ENCODE measurements at places on chromosomes 6 and 20. TPM values are rescaled to one million over a fixed set of nuclear protein-coding genes. Genes with fewer than 3 reads are reported as not detected.
A peak's percentile ranks its signal among the peaks of the same experiment; 100 is the strongest.

Gene RBBP8NL
- total RNA-seq: not detected

DNA sequence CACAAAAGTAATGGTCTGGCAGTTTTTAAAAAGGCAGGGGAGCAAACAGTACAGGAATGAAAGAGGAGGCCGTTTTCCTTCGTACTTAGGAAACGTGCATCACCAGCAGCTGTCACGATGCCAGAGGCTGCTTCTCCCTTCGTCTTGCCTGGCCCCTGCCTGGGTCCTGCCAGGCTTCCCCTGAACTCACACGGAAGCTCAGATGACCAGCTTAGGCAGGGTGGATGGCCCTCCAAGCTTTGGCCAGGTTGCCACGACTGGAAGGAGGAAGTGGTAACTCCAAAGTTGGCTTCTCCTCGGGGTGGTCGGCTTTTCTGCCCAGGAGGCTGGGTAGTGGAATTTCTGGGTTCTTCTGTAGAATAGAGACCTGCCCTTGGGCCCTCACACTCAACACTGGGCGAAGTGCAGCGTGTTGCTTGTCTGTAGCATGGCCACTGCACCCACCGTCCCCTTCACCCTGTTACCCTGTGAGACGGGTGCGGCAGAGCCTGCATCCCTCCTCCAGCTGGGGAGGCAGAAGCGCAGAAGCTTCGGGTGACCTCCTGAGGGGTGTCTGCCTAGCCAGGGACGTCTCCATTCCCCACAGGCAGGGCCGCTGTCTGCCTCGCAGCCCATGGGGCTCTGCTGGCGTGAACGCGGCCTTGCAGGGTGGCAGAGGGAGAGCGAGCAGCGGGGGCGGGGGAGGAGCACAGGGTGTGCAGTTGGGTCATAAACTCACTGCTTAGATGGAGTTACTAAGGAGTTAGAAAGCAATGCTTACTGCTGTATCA lies 18.4 kb upstream of the RBM38 start:
- DNase-seq: no peak

GRCh38 chr6:107217248-107217647 lies 101.9 kb upstream of the BEND3 start:
- no peak for DNase-seq

DNA sequence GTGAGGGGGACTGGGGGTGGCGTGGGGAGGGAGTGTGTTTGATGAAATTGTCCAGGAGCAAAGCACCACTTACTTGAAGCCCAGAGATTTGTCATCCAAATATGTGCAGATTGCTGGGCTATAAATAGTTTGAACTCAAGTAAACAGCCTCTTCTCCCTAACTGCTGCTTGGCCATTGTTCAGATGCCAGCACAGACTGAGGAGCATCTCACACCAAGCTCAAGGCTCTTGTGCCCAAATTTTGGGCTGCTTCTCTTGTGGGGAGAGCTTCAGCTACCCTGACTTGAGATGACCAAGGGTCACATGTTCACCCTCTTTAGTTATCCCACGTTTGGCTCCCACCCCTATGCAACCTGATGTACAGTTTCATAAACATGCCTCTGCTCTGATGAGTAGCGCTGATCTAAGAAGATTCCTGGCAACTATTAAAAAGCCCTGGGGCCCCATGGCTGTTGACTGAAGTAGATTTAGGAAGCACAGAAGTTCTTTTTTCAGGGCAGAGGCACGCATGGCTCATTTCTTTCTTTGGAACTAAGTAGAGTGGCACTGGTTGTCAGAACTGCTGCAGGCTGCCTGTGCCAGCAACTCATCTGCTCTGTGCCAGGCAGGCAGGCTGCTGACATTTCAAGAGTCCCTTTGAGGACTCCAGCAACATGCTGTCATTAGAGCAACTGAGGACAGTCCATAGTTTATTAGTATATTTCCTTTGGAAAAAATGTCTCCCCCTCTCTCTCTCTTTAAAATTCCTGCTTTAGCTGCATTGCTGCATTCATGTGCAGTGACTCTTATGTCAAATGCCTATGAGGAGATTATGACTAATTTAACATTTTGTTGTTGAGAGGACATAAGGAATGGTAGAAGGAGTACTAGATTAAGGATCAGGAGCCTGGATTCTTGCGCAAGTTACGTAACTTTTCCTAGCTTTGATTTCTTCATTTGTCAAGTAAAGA lies 9.6 kb upstream of the PKIG start:
- DNase-seq: no peak

DNA sequence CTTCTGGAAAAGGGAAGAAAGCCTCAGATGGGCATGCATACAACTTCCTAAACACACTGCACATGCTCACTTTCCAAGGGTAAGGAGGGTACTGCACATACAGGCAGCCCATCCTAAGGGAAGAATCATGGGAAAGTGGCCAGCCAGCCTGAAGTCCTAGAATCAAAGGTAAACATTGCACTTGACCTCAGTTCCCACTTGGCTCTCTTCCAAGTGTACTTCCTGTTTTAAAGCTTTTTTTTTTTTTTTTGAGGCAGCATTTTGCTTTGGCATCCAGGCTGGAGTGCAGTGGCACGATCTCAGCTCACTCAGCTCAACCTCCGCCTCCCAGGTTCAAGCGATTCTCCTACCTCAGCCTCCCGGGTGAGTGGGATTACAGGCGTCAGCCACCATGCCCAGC lies 225.3 kb upstream of the EPHA7 start:
- DNase-seq: no peak

GRCh38 chr6:110635096-110635495 lies 158.7 kb upstream of the SLC22A16 start:
- DNase-seq: no peak

GRCh38 chr20:42530855-42531448 lies 658.8 kb downstream of the PTPRT start:
- no peak for DNase-seq

Gene BMP6
- total RNA-seq: not detected

DNA sequence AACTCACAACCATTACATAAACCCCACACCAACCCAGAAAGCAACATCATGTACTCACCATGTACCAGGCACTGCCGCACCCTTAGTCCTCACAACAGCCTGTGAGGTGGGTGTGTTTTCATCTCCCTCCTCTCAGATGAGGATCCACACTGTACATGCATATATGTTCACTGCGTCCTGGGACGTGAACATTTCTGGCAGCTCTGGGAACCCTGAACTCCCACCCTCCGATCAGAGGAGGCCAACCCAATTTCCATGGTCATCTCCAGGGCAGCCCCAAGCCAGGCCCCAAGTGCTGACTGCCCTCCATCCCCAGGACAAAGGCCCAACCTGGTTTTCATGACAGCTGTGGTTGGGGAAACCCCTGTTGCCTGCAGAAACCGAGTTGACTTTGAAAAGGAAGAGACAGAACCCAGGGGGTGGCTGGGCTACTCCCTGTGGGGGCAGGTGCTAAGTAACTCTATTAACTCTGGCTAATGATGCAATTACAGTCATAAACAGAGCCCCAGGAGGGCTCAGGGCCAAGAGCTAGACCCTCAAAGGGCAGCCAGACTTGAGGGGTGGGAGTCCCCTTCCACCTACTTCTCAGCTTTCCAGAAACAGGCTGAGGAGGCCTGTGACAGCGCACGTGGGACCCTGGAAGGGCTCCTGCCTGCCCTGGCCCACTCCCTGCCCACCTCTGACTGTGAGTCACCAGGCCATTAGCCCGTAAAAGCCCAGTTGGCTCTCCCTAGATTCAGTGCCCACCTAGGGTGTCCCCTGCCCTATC lies 2.6 kb downstream of the TFEB start:
- DNase-seq: peak; percentile 60

Gene NOX3
- total RNA-seq: not detected

- no peak for DNase-seq
Observed at GRCh38 chr6:89215391-89215790, 1.8 kb downstream of the GABRR1 start.

Gene DACT2
- not detected for total RNA-seq

Gene TRAPPC3L
- total RNA-seq: not detected

Gene FOXQ1
- not detected for total RNA-seq

DNA sequence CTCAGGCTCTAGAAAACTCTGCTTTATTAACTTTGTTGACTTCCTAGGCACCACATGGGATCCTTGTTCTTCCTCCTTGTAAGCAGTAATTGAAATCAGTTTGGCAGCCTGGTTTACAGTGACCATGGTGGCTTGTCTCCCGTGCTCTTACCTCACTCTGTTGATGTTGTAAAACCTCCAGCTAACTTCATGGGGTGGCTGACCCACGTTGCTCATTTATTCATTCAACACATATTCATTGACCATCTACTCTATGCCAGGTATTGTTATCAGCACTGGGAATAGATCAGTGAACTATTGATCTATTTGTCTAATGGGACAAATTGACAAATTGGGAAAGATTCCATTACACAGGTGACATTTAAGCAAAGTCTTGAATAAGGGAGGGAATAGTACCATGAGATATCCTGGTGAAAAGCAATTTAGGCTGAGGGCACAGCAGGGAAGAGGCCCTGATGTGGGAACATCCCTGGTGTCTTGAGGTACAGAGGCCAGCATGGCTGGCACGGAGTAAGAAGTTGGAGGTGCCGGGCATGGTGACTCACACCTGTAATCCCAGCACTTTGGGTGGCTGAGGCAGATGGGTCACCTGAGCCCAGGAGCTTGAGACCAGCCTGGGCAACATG lies 19.1 kb downstream of the ESR1 start:
- no peak for DNase-seq

DNA sequence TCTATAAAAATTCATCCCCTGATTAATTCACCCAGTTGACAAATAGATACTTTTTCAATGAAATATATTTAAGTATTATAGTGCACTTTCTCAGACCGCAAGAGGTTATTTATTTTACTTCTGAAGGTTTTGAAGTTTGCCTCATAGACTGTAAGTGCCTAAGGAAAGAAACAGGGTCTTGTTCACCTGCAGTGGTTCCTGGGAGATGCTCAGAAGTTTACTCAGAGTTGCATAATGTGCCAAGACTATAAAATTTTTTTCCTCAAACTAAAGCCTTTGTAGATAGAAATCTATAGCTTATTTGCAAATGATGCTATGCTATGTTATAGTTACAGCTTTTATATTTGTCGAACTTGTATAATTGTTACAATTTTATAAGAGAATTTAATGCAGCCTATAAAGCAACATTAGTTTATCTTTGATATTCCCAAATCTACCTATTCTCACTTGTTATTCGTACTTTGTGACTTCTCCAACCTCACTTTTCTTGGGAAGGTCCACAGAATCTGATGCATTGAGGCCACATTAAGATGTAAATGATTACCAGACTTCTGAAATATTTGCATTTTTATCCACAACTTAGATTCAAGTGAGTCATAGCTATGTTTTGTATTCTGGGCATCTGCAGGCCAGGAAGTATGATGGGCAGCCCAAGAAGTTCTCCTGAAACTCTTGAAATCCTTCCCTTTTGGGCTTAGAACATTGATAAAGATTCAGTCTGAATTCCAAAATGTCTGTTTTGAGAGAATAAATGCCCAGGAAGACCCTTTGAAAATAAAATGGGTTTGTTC lies 35.7 kb downstream of the KCNQ5 start:
- DNase-seq: no peak

GRCh38 chr6:37251211-37251780 lies 6.3 kb upstream of the TBC1D22B start:
- no peak for DNase-seq

- no peak for DNase-seq
Observed at GRCh38 chr20:17059465-17059864, 167.4 kb upstream of the PCSK2 start.

Gene HCRTR2
- total RNA-seq: not detected

Gene APCDD1L
- total RNA-seq: not detected

Gene ZSWIM3
- 5.3 TPM for total RNA-seq

GRCh38 chr6:109028439-109028838 lies 66.2 kb downstream of the SESN1 start:
- DNase-seq: no peak

Measured in activated naive CD8-positive, alpha-beta T cell treated with anti-CD3 and anti-CD28 coated beads, Interleukin-2, amount 10 ng/mL, durations not matched to agents 7 days and 5 days (primary cell).